CD4-positive, alpha-beta T cell treated with Interleukin-17A for 1 hour (primary cell): ENCODE measurements at places on chromosomes 2 and 18.
A peak's percentile ranks its signal among the peaks of the same experiment; 100 is the strongest.

DNA sequence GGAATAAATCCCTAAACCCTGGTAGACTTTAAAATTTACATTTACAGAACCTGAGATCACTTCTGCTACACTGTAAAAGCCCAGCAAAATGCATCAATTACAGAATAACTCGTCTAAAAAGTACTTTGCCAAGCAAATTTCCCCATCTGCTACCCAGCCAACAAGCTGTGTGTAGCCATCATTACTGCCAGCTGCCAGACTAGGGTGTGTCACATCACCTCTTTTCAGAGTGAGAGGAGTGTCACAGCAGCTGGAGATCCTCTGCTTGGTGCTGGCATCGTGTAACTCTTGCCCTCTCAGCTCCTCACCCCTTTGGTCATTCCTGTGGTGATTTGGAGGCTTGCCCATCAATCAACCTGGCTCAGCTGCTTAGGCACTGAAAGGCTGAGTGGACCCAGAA, 340.4 kb upstream of the MMADHC start:
- DNase-seq, result no peak

- no peak for DNase-seq
These were observed 713.7 kb upstream of the CHAC2 start for GRCh38 chr2:53053937-53054336.

DNA sequence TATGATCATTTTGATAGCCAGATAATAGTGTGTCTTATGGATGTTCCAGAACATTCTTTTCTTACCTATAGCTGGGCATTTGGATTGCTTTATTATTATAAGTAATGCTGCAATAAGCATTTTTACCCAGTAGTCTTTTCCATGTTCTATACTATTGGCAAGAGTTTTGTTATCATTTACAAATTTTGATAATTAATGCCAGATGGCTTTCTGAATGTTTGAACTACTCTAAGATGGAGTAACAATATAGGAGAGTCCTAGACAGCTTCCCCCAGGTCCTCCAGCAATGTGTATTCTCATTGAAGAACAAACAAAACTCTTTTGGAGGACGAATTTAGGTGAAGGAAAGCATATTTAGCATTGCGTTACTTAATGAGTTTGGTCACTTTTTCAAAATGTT, 73.0 kb downstream of the INPP4A start:
- no peak for DNase-seq

- peak; percentile 39 for DNase-seq
These were observed 106.4 kb downstream of the POLE4 start for GRCh38 chr2:75064691-75065396.

DNA sequence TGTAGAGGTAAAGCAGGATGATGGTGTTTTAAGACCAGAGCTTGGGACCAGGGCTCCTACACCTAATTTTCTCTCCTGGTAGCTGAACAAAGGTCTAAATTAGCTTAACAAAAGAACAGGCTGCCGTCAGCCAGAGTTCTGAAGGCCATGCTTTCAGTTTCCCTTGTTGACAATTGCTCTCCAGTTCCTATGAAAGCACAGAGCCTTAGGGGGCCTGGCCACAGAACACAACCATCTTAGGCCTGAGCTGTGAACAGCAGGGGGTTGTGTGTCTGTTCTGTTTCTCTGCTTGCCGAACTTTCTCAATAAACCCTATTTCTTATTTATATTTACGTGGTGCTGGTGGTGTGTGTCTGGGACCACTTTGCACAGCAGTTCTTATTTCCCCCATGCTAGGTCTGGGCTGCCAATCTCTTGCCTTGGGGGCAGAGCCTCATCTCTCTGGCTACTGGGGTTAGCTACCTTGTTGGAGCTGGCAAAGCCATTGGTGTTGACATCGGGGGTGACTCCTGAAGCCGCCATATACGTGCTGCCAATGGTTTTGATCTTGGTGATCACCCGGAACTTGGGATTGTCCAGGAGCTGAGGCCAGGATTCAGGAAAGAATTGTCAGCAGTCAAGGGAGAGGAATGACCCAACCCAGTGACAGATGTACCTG, 29.0 kb downstream of the CENPO start:
- DNase-seq, result no peak

DNA sequence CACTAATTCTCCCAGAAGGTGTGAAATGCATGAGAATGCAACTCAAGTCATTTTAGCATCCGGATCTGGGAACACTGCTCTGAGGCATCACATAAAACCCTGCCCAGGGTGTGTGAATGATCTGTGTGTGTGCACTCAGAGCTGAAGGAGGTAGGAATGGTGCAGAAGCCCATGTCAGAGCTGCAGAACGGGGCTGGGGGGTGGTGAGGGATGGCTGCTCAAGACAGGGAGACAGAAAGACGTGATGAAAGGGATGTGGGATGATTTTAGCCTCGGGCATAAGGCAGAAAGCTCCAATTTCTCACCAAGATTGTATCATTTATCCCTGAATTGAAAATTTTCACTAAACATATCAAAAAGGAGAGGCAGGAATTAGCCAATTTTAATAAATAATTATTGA, 369.1 kb downstream of the EIPR1 start:
- DNase-seq, result no peak

GRCh38 chr18:48928787-48929186, 22.0 kb downstream of the SMAD7 start:
- DNase-seq, result peak; percentile 86

DNA sequence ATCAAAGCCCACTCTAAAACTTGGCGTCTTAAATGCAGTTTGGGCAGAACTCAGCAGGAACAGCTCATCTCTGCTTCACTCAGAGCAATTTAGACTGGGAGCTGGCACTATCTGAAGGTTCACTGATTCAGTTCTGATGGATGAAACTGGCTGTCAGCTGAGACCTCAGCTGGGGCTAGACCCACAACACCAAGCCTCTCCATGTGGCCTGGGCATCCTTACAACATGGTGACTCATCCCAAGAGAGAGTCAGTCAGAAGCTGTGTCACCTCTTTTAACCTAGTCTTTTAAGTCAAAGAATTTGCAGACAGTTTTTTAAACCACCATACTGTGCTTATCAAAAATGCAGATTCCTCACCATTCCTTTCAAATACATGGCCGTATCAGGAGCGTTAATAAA, 62.6 kb upstream of the ZNF397 start:
- DNase-seq, result no peak

DNA sequence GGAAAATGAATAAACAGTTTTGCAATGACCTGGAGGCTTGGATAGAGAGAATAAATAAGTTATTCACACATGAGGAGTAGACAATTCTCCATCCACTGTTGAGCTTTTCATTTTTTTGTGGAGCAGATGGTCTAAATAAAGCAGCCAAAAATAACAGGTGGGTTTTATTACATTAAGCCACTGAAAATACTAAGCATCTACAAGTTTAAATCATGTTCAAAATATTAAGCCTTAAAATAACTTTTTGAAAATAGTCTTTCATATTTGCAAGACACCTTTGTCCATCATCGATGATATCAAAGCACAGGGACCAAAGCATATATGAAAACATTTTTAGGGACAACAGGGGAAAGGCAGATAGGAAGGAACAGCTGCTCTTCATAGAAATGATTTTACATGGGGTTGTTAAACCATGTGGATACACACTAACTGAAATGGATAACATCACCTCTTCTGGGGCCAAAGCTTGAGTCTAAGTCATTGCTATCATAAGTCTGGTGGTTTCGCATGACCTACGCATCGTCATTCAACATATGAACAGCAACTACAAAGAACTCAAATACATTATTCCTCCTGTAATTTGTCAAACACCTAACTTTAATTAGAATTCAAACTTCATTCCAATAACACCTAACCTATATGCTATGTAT, 197.6 kb upstream of the CHST9 start:
- no peak for DNase-seq

DNA sequence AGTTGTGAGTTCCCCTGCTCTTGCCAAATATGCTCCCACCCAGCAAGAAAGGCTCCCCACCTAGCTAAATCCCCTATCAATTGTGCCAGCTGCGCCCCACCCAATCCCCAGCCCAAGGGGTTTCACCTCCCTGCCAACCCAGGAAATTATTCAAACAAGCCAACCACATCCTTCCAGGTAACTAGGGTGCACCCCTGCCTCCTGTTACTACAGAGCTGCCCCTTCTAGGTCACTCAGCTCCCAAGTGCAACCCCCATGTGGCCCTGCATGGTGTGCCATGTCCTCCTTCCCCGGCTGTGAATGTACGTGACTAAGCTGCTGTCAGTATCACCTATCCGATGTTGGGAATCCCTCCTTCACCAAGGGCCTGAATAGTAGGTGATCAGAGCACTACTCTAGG, 91.2 kb upstream of the LDAH start:
- no peak for DNase-seq

DNA sequence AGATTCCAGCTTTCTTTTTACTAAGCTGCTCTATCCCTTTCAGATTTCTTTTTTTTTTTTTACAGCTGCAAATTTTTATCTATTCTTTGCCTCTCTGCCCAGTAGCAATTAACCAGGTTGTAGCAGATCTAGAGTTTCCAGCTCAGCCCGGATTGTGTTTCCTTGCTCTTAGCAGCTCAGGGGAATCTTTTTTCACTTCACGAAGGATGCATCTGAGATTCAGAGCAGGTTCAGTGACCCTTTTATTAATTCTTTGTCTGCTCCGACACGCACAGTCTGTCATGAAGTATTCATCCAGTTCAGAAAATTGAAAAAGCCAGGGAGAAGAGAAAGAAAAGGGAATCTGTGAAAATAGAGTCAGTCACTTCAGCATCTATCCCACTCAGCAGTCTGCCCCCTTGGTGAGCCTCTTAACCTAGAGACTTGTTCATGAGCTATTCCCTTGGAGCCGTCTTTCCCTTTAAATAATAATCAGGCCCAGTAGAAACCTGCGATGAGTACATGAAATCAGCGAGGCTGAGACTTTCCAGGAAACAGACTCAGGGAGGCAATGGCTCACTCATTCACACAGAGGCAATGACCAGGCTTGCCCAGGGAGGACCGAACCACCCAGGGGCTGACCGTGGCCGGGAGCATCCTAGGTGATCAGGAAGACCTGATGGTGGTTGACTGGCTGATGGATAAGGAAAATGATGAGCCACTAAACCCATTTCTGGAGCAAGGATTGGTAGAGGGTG, 103.4 kb upstream of the ITGA6 start:
- no peak for DNase-seq

DNA sequence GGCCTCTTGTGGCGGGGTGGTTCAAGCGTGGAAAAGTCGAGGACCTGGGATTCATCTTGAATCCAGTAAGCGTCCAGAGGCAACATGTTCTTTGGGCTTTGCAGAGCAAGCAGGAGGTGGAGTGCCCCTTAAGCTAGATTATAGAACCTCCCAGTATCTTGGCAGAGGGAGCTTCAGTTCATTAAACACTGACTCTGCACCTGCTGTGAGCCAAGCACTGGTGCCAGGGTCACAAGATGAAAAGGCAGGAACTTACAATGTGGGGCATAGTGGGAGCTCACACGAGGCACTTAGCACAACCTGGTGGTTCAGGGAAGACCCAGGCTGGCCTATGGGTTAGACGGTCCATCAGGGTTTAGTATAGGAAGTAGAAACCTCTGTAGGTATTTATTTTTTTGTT, 7.4 kb upstream of the FZD5 start:
- no peak for DNase-seq

DNA sequence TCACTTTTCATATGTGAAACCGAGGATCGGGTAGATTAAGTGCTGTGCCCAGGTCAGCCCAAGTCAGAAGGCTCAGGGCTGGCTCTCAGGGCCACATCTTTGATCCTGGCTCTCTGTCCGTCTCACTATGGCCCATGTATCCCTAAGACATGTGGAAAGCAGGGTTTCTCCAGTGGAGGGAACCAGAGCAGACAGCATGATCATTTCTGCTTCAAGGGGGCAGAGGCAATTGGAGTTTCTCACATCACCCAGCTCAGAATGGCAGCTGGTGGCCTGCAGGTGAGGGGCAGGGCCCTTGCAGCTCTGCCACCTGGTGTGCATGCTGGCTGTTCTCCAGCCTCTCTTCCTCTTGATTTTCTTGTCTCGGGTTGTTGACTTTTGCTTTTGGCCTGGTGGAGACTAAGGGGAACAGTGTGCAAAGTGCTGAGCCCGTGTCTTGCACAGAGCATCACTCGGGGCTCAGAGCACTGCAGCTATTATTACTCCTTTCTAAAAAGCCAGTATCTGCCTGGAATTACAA, 27.0 kb downstream of the LDLRAD4 start:
- DNase-seq, result no peak

DNA sequence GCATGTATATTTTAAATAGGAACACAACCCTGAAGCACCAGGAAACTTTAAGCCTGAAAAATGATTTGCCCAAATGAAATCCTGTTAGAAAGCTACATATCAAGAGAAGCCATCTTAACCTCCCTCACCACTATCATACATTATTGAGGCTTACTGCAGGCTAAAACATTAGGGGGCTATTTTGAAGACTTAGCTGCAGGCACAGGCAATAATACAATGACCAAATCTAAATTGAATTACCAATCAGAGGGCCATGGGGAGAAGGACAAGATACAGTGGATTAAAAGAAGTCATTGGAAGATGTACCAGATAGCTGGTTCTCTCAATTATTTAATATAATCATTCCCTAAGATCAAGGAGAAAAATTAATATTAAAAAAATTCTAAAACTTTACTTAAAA, 73.7 kb downstream of the THADA start:
- no peak for DNase-seq

GRCh38 chr2:214995926-214996670, 142.3 kb downstream of the ABCA12 start:
- no peak for DNase-seq

GRCh38 chr18:50289108-50289443, 1.6 kb upstream of the CXXC1 start:
- no peak for DNase-seq

GRCh38 chr2:44570777-44571176, 209.0 kb downstream of the CAMKMT start:
- DNase-seq, result no peak

DNA sequence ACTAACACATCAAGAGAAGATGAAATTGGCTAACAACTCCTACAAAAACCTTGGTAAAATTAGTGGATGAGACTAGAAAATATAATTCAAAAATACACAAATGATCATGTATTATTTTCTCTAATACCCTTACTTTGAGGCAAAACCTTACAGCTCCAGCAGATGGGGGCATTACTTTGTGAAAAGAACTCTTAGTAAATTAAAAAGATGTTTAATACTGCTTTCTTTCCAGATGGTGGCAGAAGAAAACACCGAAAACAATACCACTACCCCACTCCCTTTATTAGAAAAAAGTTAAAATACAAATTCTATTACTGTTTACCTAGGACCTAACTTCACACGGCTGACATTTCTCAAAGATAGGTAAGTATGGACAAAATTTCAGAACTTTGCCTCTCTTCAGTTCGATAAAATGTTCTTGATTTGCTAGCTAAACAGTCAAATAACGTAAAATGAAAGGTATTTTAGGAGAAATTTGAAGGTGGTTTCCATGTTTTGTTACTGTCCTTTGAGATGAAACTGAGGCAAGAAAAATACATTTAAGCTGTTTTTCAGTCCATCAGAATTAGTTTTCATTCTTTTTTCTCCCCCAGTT, 30.6 kb downstream of the ORC4 start:
- peak; percentile 74 for DNase-seq

GRCh38 chr2:233434666-233435330, 80.5 kb downstream of the DGKD start:
- DNase-seq, result no peak

GRCh38 chr2:20633001-20633400, 17.9 kb downstream of the HS1BP3 start:
- no peak for DNase-seq
